ENCODE measurements at places on chromosomes 3 and 15. TPM values are rescaled to one million over a fixed set of nuclear protein-coding genes. Genes with fewer than 3 reads are reported as not detected.

DNA sequence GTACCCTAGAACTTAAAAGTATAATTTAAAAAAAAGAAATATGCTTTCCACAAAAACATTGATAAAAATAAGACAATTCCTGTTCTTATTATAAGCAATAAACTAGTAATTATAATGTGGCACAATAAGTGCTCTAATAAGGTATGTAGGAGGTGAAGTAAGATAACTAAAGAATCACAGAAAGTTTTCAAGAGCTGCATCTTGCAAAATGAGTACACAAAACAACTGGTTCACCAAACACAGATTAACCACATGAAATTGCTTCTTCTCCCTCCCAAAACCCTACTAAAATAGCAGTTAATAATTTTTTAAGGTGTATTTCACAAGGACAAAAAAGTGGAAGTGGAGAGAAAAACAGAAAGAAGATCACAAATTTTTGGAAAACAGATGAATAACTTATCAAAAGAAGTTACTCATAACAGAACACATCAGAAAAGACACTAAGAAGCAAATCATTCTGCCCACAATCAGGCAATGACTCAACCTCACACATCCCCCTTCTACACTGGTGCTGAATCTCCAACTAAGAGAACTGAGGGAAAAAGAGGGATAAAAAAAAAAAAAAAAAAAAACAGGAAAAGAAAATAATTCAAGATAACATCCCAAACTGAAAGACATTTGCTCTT is 64.2 kb downstream of the TBC1D5 start:
- H3K27me3 ChIP-seq: no peaks in the 10 kb centered on the region
- H3K4me1 ChIP-seq: no peaks in the 10 kb centered on the region
- H3K4me3 ChIP-seq: no peak overlapping the region
- no peak overlapping the region for H3K27ac ChIP-seq
- H3K36me3 ChIP-seq: no peaks in the 10 kb centered on the region
- DNase-seq: no peak

The TRPC1 gene
- total RNA-seq: 1.9 TPM

DNA sequence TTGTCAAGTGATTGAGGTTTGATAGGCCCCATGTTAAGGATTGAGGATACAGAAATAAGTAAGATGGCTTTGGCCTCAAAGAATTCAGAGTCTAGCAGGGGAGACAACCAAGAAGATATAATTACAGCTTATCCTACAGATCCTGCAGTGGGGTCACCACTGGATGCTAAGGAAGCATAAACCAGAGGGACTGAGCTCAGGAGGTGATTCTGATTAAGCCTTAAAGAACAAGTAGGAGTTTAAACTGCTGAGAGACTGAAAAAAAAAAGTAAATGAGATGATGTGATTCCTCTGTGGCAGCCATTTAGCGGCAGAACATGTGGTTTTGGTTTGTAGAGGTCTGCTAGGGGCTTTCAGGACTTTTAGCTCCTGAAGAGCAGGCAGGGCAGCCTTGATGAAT is 72.1 kb upstream of the ROPN1 start:
- peaks cover 5% of the 10 kb centered on the region for H3K4me1 ChIP-seq
- no peak overlapping the region for H3K4me3 ChIP-seq
- no peak for DNase-seq
- no peaks in the 10 kb centered on the region for H3K36me3 ChIP-seq
- no peak overlapping the region for H3K27ac ChIP-seq
- H3K27me3 ChIP-seq: no peaks in the 10 kb centered on the region

The EPHA3 gene
- total RNA-seq: not detected

- peaks cover 10% of the 10 kb centered on the region for H3K4me1 ChIP-seq
- H3K4me3 ChIP-seq: no peak overlapping the region
- no peak for DNase-seq
- peaks cover 35% of the 10 kb centered on the region for H3K36me3 ChIP-seq
These were observed 45.7 kb downstream of the KPNA1 start for GRCh38 chr3:122468896-122469533.

The GATA2 gene
- 14.9 TPM for total RNA-seq

DNA sequence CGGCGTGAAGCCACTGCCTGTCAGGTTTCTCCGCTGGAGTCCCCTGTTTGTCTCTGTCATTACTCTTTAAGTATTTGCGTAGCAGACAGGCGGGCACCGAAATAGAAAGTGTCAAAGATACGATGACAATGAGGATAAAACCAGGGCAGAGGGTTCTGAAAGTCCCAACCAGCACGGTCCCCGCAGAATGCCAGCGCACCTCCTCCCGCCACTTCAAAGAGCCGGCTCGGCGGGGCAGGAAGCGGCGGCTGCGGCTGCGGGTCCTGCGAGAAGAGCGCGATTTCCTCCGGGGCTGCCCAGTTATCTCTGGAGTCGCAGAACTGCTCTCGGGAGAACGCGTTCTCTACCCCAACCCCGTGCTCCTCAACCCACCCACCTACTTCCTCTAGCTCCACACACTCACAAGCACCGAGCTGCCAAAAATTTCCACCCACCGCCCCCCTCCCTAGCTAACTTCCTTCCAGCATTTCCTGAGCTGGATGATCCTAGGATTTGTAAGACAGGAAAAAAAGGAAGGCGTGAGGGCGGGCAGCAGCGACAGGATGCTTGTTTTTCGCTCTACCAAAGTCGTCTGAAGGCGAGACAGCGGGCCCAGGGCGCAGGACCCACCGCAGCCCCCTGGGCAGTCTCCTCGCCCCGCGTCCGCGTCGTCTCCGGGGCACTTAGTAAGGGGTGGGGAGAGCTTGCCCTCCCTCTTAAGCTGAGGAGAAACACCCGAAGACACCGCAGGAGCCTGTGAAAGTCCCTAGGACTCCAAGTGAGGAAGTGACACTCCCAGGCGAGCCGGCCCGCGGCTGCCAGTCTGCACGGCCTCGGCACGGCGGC is at the start of gene ARHGAP31:
Gene ARHGAP31, plus strand, starts transcription at position 513 of the 825 bp plus-strand sequence. CDS start 522 bp downstream, outside the sequence.
- no peaks in the 10 kb centered on the region for H3K27me3 ChIP-seq
- peaks cover 36% of the 10 kb centered on the region for H3K4me1 ChIP-seq
- peaks cover 30% of the 10 kb centered on the region for H3K36me3 ChIP-seq
- H3K4me3 ChIP-seq: peak within 1 kb of the TSS; percentile 55
- DNase-seq: peak; percentile 72
- peak within 1 kb of the TSS; percentile 75 for H3K27ac ChIP-seq

GRCh38 chr3:26099692-26100091 is 309.8 kb downstream of the OXSM start:
- no peaks in the 10 kb centered on the region for H3K4me1 ChIP-seq
- no peaks in the 10 kb centered on the region for H3K27me3 ChIP-seq
- no peak overlapping the region for H3K27ac ChIP-seq
- no peak overlapping the region for H3K4me3 ChIP-seq

DNA sequence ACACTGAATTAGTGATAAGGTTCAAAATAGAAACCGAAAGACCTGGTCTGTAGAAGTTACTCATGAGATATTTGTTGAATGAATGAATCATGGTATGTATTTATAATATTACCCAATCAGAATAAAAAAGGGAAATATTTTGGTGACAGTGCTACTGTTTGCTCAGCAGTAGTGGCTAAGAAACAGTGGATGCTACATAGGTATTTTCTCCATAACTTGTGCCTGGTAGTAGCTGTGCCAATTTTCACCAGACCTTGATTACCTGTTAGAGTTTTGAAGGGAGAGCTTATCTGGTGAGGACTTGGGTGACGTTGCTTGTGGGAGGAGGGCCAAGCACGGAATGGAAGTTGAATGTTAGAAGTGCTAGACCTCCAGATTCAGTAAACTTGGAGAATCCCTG is 14.3 kb downstream of the LIMD1 start:
- peaks cover 37% of the 10 kb centered on the region for H3K36me3 ChIP-seq
- peaks cover 42% of the 10 kb centered on the region for H3K4me1 ChIP-seq
- DNase-seq: no peak
- peak overlapping the region; percentile 55 for H3K27ac ChIP-seq

DNA sequence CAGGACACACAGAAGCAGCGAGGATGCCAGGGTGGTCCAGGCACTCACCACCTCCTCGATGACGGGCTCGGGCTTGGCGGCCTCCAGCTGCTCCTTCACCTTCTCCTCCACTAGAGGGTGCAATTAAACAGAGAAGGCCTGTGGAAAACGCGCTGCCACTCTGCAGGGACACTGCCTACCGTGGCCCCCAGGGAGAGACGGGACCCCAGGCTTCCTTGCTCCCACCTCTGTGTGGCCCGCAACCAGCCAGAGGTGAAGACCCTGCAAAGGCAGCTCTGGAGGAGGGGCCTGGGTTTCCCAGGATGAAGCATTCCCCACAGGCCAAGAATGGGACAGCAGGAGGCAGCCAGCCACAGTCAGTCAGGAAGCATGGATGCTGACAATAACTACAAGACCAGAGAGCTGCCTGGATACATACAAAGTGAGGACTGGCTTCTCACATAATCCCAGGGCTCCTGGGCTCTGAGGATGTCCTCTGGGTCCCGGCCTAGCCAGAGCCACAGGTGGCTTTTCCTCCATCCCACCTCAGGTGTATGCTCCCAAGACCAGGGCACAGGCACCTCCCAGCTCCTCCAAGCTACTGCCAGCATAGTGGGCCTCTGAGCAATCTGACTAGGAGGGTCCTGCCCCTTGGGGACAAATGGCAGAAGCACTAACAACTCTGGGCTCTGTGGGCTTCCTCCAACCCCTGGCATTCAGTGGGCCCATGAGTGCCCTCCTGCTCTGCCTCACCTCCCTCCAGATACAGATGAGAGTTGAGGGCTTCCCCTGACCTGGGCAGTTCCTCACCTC is 46.2 kb downstream of the PTH1R start:
- no peaks in the 10 kb centered on the region for H3K27me3 ChIP-seq
- DNase-seq: no peak
- no peak overlapping the region for H3K4me3 ChIP-seq
- peaks cover 82% of the 10 kb centered on the region for H3K36me3 ChIP-seq
- H3K27ac ChIP-seq: no peak overlapping the region
- no peaks in the 10 kb centered on the region for H3K4me1 ChIP-seq

DNA sequence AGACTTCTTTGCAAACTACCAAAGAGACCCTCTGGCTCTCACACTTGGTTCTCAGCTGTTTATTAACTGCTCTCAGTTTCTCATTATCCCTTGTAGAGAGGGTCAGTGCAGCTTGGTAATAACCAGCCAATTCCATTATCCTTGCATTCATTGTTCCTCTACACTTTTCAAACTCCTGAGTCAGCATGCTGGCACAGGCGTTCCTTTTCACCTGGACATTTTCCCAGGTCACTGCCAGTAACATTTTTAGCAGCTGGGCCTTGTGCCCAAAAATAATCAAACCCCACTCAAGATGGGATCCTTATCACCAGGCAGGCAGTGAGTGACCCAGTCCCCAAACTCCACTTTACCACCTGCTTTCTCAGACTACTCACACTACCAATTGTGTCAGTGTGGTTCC is 4.8 kb upstream of the SUMF1 start:
- H3K4me3 ChIP-seq: no peak overlapping the region
- peaks cover 5% of the 10 kb centered on the region for H3K4me1 ChIP-seq
- H3K27ac ChIP-seq: no peak overlapping the region

The KATNBL1 gene
- total RNA-seq: 75.8 TPM

GRCh38 chr3:49469037-49469935 is 781 bp upstream of the DAG1 start:
- peak overlapping the region; percentile 84 for H3K27ac ChIP-seq
- DNase-seq: peak; percentile 87
- no peaks in the 10 kb centered on the region for H3K27me3 ChIP-seq
- H3K36me3 ChIP-seq: peaks cover 5% of the 10 kb centered on the region
- H3K4me3 ChIP-seq: peak overlapping the region; percentile 96
- H3K4me1 ChIP-seq: peaks cover 33% of the 10 kb centered on the region

The TRPM1 gene
- total RNA-seq: 0.08 TPM

The GLDN gene
- not detected for total RNA-seq
